ENCODE measurements at places on chromosomes 7 and 10.

GRCh38 chr7:12674861-12675260 is 12.6 kb upstream of the ARL4A start:
- no peak for DNase-seq

- DNase-seq: no peak
Measured at GRCh38 chr7:155550916-155551315, 4.6 kb upstream of the CNPY1 start.

- no peak for DNase-seq
Measured at GRCh38 chr7:151877911-151878835, 1.3 kb upstream of the PRKAG2 start.

- DNase-seq: no peak
Measured at GRCh38 chr10:128660726-128661125, 534.5 kb upstream of the MKI67 start.

- DNase-seq: no peak
Measured at GRCh38 chr10:77902159-77902558, 24.4 kb downstream of the DLG5 start.

DNA sequence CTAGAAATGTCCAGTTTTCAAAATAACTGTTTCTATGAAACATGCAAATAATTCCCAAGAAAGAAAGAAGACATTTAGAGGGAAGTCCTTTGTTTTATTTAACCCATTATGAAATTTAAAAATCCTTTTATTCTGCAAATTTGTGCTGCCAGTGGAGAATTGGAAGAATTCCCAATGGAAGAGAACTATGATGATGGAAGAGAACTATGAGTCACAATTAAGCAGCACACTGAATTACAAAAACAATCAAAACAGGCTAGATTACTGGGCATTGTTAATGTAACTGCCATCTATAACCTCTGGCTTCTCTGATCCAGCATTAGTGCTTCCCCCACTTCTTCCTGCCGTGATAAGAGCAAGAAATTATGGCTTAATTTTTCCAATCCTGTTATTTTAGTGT is 126.2 kb upstream of the FEZF1 start:
- no peak for DNase-seq

DNA sequence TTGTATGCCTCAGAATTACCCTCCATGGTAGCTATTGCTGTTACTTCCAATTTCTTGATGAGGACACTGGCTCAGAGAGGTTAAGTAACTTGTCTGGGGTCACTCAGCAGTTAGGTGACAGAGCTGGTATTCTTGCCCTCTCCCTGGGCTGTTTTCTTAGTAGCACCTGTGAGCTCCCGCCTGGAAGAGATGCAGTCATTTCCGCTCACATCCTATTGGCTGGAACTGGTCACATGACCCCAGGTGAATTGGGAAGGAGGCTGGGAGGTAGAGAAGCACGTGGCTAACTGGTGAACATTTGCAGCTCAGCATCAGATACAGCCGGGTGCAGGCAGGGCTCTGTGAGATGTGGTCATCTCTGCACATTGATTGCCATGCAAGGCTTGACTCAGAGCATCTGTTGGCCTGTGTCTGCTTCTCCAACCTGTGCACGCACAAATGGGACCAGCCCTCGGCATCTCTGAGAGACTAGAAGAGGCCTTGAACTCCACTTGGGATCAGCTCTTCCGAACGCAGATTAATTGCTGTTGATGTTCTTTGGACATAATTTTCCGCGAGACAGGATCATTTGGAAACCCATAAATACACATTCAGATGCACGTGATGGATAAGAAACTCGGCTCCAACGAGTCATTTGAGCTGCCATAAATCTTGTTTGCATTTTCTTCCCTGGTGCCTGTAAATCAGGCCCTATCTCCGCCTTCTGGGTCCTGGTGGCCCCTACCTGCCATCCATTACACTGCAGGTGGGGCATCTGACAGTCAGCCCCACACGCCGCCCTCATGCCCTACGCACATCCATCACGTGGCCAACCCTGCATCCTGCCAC is 42.8 kb downstream of the MYL10 start:
- DNase-seq: peak; percentile 26

DNA sequence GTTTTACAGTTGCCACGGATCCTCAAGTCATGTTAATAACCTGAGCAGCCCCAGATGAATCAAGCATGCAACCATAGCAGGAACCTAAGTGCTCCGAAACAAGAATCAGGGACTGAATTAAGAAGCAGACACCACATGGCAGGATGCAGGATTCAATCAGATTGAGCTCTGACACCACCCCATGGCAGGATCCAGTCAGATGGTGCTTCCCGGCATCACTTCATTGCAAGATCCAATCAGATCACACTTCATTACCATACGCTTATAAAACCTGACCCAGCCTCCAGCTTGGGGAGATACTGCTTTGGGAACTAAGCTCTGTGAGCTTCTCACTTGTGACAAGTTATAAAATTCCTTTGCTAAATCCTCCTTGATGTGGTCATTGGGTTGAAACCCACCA is 55.3 kb downstream of the ABCB4 start:
- no peak for DNase-seq

GRCh38 chr10:43294241-43294658 is 27.4 kb upstream of the RASGEF1A start:
- DNase-seq: peak; percentile 67

DNA sequence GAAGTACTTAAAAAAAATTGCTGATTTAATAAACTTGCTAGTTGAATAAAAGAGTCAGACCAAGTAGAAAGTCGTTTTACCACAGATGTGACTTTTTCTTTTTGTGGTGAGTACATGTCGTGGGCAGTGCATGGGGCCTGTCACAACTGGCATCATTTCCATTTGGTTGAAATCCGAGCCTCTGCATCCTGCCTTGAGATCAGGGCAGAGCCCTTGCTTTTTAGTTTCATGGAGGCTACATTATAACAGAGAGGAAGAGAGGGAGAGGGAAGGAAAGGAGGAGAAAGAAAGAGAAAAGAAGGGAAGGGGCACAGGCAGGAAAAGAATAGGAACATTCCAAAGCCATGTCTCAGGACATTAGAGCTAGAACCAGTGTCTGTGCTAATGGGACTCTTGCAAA is 20.4 kb upstream of the INSYN2A start:
- DNase-seq: no peak

DNA sequence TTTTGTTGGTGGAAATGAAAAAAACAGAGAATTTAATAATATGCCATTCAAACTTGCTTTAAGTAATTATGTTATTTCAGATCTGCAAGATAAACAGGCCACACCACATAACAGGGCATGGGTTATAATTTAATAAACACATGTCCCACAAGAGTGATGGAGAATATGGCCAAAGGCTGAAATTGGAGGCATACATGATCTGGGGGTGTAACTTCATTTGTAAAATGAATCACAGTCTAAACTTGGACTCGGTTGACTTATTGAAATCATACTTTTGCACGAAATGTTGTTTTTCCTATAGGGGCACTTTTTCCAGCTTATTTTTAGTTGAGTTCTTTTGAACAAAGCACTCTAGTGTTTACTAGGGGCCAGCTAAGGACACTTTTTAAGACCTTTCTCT is 151.6 kb downstream of the TMEM26 start:
- DNase-seq: no peak

GRCh38 chr7:74262639-74263398 is 8.6 kb upstream of the RFC2 start:
- no peak for DNase-seq

GRCh38 chr7:70637726-70638125 is 494.2 kb upstream of the GALNT17 start:
- DNase-seq: no peak

- DNase-seq: no peak
Measured at GRCh38 chr7:83588602-83589240, 60.2 kb downstream of the SEMA3E start.

- DNase-seq: no peak
Measured at GRCh38 chr10:49619613-49620012, 5.8 kb downstream of the CHAT start.

- DNase-seq: no peak
Measured at GRCh38 chr10:120406376-120406775, 50.7 kb upstream of the PLPP4 start.

DNA sequence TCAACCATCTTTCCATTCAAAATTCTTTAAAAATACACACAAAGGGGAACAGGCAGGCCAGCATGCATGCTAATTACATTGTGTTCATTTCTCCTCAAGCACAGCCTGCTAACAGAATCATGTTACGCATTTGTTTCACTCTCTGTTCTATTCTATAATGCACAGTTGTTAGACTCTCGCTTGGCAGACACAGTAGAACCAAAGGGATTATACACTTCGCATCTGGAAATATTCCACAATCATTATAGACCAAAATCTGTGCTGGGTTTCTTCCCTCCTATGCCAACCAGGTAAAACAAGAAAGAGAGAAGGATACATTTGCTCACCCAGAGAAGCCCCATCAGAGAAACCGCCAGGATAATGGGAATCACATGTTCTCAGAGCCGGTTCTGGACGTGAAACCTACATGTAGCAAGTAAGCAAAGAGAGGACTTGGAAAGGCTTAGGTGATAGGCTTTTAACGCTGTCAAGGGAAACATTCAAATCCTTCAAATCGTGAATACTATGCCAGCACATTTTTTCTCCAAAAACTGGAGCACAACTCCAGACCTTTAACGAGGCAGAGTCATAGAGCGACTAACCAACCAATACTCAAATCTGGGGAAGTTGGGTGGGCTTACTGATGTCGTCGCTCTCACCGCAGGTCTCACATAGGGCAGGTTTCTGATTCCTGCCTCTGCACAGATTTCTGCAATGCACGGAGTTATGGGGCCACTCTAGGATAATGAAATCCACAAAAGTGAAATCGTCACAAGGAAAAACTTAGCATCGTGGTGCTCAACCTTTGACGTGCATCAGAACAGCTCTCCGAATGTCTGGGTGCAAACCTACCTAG is 380.5 kb upstream of the AUTS2 start:
- DNase-seq: no peak

DNA sequence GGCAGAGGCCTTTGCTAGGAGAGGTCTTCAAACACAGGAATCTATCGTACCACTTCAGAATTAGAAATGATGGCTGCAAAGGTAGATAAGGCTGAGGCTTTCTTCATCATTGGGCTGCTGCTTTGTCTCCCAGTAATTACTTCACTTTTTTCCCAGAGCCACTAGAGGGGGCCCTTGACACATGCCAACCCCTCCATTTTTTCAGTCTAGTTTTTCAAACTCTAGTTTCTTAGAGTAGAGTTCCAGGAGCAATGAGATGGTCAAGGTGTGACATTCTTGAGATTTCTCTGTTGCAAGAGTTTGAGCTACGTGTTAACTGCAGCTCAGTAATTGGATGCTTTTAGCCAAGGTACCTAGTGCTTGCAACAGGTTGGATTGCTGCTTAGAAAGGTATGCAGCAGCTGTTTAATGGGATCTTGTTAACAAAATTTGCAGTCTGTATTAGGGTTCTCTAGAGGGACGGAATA is 33.8 kb upstream of the RBM20 start:
- peak; percentile 69 for DNase-seq
